ENCODE measurements at places on chromosomes 3 and 15. TPM values are rescaled to one million over a fixed set of nuclear protein-coding genes. Genes with fewer than 3 reads are reported as not detected.

DNA sequence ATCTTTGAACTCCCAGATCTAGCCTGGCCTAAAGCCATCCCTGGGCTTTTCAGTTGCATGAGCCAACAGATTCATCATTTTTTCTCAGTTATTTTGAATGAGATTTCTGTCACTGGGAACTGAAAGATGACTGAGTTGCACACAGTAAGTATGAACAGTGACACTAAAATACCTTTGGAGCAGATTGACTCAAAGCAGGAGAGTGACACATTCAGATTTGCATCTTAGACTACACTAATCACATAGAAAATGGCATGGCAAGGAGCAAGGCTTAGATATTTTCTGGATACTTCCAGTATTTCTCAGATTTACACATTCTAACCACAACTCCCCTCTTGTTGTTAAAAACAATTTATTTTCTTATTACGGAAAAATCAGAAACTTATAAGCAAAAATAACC is 32.8 kb downstream of the SEC62 start:
- DNase-seq, result no peak

GRCh38 chr3:55333046-55333445 is 154.1 kb downstream of the WNT5A start:
- DNase-seq, result no peak

DNA sequence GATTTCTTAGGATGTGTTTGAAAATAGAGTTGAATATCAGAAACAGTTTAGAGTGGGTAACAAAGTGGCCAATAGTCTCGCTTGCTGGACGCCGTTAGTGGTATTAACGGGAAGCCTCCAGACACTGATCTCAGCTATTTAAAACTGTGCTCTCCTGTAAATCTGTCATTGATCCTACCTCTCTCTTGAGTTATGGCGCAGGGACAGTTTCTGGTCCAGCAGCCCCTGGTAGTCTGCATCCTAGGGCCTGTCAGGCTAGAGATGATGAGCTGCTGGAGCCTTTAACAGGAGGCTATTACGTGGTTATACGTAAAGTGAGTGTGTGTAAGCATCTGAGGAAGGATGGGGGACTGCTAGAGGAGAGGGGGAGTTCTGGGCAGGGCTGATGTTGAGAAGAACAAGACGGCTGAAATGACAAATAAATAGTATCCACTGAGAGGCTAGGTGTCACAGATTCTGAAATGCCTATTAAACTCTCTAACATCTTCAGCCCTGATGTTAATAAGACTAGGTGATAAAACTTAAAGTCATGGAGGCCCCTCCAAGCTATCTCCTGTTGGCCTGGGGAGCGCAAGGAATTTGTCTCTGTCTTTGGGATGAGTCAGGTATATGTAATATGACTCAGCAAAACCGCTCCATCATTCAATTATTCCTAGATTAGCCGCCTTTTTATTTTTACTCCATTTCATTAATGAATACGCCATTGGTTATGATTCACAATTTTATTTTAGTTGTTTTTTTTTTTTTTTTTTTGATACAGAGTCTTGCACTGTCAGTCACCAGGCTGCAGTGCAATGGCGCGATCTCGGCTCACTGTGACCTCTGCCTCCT is 155.7 kb downstream of the GREM1 start:
- DNase-seq, result no peak

DNA sequence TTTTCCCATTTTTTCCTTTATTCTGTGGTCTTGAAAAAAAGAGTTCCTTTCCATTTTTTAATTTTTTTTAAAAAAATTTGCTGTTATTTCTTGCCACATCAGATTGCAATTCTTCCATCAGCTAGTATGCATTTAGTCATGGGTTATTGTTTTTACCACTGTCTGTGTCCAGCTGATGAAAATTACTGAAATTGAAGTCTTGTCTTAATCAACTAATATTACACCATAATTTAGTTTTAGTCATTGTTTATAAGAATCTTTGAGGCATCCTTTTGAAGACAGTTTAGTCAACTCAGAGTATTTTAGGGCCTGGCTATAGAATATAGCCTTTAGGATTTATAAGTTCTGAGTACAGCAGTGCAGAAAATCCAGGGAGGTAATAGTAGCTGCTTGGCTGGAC is 172.1 kb downstream of the LRTM1 start:
- no peak for DNase-seq

The PPM1L gene
- 2.5 TPM for total RNA-seq

GRCh38 chr3:154250291-154250690 is 74.0 kb downstream of the DHX36 start:
- no peak for DNase-seq

DNA sequence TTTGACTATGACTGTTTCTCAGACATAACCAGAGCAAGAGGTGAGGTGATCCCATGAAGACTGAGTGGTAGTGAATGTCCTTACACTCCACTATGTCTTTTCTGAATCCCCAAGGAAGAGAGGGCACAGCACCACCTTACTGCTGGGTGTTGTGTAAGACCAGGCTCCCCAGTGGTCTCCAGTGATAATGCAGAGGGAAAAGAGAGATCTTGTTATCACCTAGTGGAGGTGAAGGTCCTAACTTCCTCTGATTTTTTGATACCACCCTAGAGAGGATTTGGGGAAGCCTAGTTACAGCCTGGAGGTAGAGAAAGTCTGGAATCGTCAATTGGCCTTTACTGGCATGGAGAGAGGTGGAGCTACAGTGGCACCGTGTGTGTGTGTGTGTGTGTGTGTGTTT is 288.0 kb upstream of the BCHE start:
- no peak for DNase-seq

The PCSK6 gene
- total RNA-seq, result 0.53 TPM

The ADIPOQ gene
- total RNA-seq, result not detected

The KBTBD8 gene
- 44.6 TPM for total RNA-seq
